Stimulated activated CD4-positive, alpha-beta T cell treated with anti-CD3 and anti-CD28 coated beads, Interleukin-4, amount 100 ng/mL, for 24 hours (primary cell): ENCODE measurements at places on chromosomes 5 and 9.

- no peak for DNase-seq
Measured at GRCh38 chr9:135123773-135124134, 36.3 kb downstream of the OLFM1 start.

DNA sequence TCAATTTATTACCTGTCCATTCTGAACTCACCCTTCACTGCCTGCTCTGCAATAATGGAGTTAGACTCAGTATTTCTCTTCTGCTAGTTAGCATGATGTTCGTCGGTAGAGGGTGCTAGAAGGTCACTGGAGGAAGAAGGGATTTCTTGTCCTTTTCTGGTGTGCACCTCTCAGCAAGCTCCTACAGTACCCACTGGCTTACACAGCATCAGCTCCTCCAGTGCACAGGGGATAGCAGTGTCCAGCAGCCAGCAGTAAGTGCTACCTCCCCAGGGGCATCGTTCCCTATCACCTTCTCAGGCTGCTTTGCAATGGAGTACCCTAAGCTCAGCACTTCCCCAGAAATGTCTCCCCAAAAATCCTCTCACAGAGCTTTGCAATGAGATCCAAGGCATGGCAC lies 45.9 kb upstream of the APC start:
- no peak for DNase-seq

GRCh38 chr5:122130152-122130551 lies 806 bp downstream of the ZNF474 start:
- no peak for DNase-seq

GRCh38 chr9:87479801-87480201 lies 17.9 kb upstream of the DAPK1 start:
- no peak for DNase-seq

DNA sequence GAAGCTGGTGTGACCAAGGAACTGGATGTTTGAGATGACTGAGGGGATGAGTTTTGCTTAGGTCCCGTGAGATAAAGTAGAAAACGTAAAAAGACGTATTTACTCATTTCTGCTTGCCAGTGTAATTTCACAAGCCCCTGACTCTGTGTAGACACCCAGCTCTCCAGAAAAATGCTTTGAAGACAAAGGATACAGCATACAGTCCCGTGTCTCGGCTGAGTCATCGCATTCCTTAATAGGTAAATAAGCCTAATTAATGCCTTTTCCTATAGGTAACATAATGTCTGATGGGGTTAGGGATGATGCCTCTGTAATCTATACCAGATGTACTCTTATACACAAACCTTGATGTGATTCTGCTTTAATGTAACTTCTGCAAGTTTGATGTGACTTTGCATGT lies 20.2 kb downstream of the S100Z start:
- no peak for DNase-seq

DNA sequence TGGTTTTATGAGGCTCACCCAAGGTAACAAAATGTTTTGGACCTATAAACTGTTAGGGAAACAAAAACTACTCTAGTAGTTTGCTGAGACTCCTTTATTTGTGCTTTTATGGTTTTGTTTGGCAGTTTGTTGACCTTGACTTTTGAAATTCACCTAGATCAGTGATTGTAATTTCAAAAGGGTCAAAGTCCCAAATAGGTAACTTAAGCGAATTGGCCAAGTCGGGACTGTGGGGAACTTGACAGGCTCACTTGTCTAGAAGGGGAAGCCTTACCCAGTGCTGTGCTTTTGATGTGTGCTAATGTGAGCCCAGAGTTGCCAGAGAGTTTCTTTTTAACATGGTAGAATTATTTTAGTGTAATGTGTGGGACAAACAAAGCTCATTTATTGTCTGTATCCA lies 87.2 kb upstream of the SGCD start:
- DNase-seq: no peak

- no peak for DNase-seq
Measured at GRCh38 chr9:21906881-21907280, 87.3 kb downstream of the CDKN2A start.

DNA sequence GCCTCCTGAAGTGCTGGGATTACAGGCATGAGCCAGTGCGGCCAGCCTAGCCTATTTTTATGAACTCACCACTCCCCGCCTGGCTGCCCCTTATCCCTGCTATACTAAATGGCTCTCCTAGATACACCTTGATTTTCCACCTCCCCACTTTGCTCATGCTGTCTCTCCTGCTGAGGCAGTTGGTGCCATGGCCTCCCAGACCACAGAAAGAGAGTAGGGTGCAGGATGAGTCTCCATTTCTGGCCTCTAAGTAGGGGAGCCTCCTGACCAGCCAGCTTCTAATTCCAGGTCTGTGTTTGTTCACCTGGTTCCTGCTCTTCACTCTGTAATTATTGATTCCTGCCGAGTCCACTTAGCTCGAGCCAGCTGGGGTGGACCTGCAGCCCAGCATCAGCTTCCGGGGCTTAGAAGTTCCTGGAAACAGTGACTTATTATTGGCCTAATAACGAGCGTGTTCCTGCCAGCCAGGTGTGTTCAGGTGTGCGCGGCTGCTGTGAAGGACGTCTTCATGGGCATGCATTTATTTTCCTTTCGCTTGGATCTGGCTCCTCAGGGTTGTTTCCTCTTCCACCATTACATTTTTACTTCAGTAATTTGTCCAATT lies 34.0 kb downstream of the ZNF618 start:
- no peak for DNase-seq
